Myocyte (in vitro differentiated cells): ENCODE measurements at places on chromosomes 3 and 15. TPM values are rescaled to one million over a fixed set of nuclear protein-coding genes. Genes with fewer than 3 reads are reported as not detected.

CCR8 gene
- total RNA-seq: not detected in 2 replicates

HCLS1 gene
- total RNA-seq: 0.31 TPM in 1 of 2 replicates, not detected in the other

TPRG1 gene
- total RNA-seq: 1.4 and 3.1 TPM in 2 replicates

CEP19 gene
- total RNA-seq: 5.9 and 7.2 TPM in 2 replicates

- no peak for DNase-seq
These were observed 4.3 kb downstream of the GOLIM4 start for GRCh38 chr3:168091302-168091858.

GRCh38 chr15:43920815-43921214 lies 94.0 kb downstream of the WDR76 start:
- DNase-seq: peak; percentile 94

GRCh38 chr15:91821458-91821857 lies 32.0 kb upstream of the SLCO3A1 start:
- no peak for DNase-seq

DNA sequence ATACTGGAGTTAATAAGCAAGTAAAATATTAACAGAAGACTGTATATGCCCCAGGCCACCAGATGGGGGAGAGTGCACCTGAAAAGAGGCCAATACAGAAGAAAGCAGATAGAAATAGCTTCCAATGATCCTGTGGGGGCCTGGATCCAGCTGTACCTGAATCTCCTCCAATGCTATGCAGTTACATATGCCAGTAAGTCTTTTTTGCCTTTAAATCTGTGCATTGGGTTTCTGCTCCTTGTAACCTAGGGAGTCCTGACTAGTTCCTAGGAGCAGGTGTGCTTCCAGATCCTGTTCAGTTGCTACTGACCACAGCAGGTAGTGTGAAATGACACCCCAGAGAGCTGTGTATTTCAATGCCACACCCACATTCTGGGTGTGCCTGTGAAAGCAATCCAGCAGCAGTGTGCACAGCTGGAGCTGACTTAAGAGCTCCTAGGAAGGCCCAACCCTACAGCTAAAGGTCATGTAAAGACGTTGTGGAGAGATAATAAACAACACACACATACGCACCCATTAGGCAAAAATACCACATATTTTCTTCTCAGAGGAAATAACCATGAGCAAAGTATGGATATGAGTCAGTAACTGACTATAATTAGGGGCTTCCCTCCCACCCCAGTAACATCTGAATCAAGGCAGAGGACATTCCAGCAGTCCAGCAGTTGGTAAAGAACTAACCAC lies 62.2 kb upstream of the AKAP13 start:
- DNase-seq: peak; percentile 28

DNA sequence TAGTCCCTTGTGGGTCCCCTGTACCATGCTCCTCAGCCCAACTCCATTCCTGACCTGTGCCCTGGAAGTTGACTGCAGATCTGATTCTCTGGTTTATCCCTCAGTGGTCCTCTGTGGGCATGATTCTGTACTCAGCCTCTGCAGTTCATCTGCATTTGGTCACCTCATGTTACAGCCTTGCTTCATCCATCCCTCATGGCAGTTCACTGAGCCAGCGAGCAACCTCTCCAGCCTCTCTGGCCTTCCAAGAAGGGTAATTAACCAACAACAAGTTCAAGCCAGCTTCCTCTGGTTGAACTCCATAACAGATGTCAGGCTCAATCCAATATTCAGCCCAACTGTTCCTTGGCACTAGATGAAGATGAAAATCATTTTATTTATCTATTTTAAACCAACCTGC lies 509.5 kb downstream of the NTRK3 start:
- no peak for DNase-seq

DNA sequence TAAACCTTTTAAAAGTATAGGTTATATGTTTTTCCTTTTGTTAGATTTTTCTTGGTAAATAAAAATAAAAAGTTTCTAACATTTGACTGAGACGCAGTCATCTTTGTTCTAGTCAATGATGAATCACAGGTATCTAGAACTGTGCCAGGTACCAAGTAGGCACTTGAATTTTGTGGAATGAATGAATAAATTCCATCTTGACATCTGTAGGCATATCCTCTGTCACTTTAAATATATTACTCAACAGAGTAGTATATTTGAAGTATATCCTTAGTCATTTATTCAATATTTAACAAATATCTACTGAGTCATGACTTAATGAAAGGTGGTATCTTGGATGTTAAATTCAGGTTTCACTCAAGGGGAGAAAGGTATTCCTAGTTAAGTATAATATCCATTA lies 828.4 kb downstream of the TUSC7 start:
- DNase-seq: no peak

GRCh38 chr3:185995352-185995751 lies 57.5 kb upstream of the TRA2B start:
- no peak for DNase-seq

DNA sequence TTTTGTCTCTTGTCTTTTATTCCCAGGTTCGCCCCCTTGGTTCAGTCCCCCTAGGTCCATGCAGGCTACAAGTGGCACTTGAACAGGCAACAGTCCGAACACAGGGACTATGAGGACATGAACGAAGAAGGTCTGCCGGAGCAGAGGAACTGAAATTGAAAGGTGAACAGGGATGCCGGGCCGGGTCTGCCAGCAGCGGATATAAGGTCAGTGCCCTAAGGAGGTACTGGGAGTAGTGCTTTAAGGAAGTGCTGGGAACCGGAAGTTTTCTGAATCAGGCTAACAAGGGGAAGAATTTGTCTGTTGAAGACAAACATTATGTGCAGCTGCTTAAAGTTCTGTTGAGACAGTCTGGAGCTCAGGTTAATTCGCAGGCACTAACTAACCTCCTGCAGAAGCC lies 46.8 kb downstream of the LSM3 start:
- no peak for DNase-seq

GRCh38 chr3:104316118-104316517 lies 1050.6 kb upstream of the ALCAM start:
- peak; percentile 69 for DNase-seq

GRCh38 chr3:31252216-31253185 lies 280.2 kb upstream of the STT3B start:
- no peak for DNase-seq
